ENCODE measurements at places on chromosomes 13 and 19.

GRCh38 chr19:33814181-33815165 lies 17.8 kb downstream of the KCTD15 start:
- no peak for DNase-seq

GRCh38 chr19:50663482-50663790 lies 14.2 kb downstream of the C19orf81 start:
- no peak for DNase-seq

GRCh38 chr19:47693489-47693888 lies 19.7 kb upstream of the EHD2 start:
- no peak for DNase-seq

DNA sequence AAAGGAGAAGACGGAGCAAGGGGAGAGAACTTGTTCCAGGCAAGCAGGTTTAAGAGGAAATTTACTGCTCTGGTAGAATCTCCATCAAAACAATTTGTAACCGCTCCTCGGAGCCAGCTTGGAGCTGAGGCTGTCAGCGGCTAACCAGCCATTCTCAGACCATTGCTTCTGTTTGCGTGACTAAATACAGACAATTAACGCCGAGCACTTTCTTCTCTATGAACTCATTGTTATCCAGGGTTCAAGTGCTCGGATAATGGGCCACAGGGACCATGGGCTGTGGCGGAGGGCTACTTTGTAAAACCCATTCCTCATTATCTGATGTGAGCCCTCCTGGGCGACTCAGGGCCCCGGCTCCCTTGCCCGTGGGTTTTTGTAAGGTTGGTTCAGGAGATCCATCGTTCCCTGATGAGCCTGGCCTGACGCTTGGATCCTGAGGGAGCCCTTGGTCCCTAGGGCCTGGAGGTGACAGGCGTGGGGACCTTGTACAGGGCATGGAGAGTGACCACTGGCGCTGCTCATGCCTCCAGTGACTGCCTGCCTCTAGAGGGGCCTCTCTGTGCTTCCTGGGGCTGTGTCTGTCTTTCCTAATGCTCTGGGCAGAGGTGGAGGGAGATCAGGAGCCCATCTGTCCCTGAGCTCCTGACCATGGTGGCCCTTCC lies 61.5 kb upstream of the ZNF536 start:
- DNase-seq = no peak

GRCh38 chr19:7633698-7634097 lies at the start of gene PCP2:
Gene PCP2, minus strand, starts transcription at chr19:7633719. Its CDS starts 262 bp downstream, at chr19:7633457.
- no peak for DNase-seq

GRCh38 chr13:44972956-44973581 lies 16.2 kb downstream of the NUFIP1 start:
- no peak for DNase-seq
